ENCODE measurements at places on chromosomes 16 and 17.

- no peak for DNase-seq
These were observed 42.8 kb upstream of the GSE1 start for GRCh38 chr16:85570213-85570734.

GRCh38 chr17:7508846-7509245, 24.7 kb downstream of the POLR2A start:
- DNase-seq = no peak

DNA sequence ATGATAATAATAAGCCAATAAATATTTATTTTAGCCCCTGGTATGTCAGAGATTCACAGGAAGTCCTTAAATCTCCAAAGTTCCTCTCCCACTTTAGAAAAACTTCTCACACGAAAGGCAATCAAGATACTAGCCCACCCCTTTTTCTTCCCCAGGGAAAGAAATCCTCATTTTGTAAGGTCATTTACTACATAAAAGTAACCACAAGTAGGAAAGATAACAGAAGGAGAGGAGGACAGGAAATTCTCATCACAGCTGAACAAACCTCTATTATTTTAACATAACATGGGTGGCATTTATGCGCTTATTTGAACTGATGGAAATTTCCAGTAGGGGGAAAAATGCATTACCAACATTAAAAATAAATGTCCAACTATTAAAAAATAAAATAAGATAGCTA, 3.4 kb downstream of the FAM222B start:
- no peak for DNase-seq

- DNase-seq = no peak
These were observed 11.9 kb downstream of the RAB40B start for GRCh38 chr17:82686366-82687324.

GRCh38 chr16:29978564-29979270, 5.0 kb downstream of the TAOK2 start:
- DNase-seq = no peak

- no peak for DNase-seq
These were observed 4.2 kb downstream of the CCDC200 start for GRCh38 chr17:43224146-43224705.

DNA sequence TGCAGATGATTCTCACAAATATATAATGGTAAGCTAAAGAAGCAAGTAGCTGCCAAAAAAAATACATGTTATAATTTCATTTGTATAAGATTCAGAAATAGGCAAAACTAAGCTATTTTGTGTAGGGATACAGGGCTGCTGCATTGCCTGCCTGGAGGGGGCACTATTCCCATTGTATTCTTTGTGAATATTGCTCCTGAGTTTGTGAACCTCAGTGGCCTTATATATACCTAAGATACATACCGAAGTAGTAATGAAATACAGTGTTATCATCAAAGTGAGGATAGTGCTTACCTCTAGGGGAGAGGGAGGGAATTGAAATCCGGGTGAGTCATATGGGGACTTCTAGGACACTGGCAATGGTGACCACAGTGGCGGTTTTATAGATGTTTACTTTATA, 53.5 kb downstream of the C17orf58 start:
- no peak for DNase-seq

GRCh38 chr17:81387100-81388090, 7.9 kb upstream of the BAHCC1 start:
- DNase-seq = no peak

DNA sequence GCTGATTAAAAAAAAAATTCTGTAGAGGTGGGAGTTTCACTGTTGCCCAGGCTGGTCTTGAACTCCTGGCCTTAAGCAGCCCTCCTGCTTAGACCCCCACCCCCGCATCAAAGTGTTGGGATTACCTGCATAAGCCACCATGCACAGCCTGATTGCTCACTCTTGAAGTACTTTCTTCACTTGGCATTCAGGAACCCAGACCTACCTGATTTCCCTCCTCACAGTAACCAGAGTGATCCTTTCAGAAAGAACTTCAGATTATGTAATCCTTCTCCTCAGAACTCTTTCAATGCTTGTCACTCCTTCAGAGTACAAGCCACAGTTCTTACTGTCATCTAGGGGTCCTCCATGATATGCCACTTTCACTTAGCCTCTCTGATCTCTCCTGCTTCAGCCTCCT, 1.4 kb downstream of the EFCAB13 start:
- no peak for DNase-seq

DNA sequence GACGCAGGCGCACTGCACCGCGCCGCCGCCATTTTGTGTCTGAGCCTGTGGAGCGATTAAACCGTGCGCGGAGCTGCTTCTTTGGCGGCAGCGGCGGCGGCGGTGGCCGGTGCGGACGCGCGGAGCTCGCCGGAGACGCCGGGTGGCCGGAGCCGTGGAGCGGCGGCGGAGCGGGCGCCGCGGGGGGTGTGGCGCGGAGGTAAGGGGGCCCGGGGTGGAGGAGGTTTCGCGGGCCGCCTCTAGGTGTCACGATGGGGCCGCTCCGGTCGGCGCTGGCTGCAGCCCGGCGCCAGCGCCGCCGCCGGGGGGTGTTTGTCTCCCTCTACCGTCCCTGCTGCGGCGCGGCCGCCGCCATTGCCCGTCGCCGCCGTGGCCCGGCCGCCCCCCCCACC, at the start of gene CTCF:
Gene CTCF, plus strand, starts transcription at position 1 of the 392 bp plus-strand sequence. CDS start 48,307 bp downstream, outside the sequence.
- DNase-seq = no peak

DNA sequence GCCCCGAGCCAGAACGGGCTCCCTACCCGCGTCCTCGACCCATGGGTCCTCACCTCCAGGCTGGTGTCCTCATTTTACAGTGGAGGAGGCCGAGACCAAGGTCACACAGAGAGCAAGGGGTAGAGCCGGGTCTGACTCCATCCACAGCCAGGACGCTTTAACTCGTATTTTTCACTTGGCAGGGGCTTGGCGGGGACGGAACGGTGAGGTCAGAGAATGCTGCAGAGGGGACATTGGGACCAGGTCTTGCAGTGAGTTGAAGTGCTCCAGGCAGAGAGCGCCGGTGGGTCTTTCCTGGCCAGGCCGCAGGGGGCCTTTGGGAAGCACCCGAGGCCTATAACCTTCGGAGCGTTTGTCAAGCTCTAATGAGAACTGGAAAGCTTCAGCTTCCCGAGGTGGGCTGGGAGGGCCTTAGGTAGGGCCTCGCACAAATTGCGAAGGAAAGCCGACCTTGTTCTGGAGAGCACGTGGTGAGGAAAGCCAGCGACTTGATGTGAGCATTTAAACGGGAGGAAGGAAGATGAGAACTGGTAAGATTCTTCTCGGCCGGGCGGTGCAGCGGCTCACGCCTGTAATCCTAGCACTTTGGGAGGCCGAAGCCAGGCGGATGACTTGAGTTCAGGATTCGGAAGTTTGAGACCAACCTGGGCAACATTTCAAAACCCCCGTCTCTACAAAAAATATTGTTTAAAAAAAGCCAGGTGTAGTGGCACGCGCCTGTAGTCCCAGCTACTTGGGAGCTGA, 908 bp upstream of the CLUH start:
- DNase-seq = no peak

- DNase-seq = no peak
These were observed 6.4 kb downstream of the NHERF1 start for GRCh38 chr17:74754832-74755231.

GRCh38 chr17:42457107-42457792, 1.4 kb upstream of the ATP6V0A1 start:
- DNase-seq = no peak

GRCh38 chr16:69698404-69698803, 28.0 kb downstream of the NQO1 start:
- no peak for DNase-seq

DNA sequence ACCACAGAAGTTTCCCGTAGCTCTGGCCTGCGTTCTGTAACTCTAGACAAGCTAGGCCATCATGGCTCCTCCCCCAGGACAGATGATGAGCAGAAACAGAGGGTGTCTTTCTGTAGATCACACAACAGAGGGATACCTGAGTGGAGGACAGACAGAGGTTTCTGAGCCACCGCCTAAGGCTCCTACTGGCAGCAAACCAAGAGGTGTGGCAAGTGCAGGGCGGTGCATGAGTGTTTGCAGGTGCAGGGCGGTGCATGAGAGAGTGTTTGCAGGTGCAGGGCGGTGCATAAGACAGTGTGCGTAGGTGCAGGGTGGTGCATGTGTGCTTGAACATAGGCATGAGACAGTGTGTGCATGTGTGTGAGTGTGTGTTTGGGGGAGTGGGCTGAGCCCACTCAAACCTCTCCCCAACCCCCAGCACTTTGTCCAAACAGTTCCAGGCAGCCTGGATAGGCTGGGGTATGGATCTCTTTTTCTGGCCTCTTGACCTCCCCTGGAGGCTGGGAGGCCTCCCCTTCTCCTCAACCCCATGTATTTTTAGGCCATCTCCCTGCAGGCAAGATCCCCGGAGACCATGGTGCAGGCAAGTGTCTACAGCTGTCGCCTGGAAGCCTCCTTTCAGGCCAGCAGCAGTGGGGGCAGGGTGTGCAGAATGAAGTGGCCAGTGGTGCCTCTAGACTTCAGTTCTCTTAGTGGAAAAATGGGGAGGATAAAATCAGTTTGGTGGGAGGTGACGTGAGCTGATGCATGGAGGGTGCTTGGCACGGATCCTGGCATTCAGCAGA, 53.4 kb upstream of the CBX4 start:
- no peak for DNase-seq

DNA sequence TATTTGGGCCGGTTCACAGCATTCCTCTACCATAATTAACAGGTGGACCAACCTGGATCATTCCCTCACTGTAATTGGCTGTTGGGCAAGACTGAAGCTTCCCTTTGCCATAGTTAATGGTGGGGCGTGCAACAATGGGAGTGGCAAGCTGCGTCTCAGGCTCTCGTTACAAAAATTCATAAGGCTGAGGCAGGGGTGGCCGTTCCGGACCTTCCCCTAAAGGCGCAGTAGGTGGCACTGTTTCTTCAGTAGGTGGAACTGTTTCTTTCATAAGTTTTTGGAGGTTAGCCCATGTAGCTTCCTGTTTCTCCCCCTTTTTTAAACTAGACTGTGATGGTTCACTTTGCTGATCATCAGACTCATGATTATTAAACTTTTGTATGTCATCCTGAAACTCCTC, 17.0 kb upstream of the TMC5 start:
- no peak for DNase-seq

DNA sequence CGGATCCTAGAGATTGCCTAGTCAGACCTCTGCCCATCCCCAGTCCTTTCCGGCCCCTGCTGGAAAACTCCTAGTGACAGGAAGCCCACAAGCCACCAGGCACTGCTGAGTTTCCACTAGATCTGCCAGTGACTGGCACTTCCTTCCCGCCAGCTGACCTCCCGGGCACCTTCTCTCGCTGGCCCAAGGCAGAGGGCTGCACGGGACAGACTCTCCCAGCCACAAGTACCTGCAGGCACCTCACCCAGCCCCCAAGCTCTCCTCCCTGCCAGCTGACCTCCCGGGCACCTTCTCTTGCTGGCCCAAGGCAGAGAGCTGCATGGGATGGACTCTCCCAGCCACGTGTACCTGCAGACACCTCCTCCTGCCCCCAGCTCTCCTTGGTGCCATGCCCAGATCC, 66.3 kb upstream of the DOC2B start:
- DNase-seq = no peak

GRCh38 chr17:37107406-37108083, 158.8 kb downstream of the AATF start:
- no peak for DNase-seq

DNA sequence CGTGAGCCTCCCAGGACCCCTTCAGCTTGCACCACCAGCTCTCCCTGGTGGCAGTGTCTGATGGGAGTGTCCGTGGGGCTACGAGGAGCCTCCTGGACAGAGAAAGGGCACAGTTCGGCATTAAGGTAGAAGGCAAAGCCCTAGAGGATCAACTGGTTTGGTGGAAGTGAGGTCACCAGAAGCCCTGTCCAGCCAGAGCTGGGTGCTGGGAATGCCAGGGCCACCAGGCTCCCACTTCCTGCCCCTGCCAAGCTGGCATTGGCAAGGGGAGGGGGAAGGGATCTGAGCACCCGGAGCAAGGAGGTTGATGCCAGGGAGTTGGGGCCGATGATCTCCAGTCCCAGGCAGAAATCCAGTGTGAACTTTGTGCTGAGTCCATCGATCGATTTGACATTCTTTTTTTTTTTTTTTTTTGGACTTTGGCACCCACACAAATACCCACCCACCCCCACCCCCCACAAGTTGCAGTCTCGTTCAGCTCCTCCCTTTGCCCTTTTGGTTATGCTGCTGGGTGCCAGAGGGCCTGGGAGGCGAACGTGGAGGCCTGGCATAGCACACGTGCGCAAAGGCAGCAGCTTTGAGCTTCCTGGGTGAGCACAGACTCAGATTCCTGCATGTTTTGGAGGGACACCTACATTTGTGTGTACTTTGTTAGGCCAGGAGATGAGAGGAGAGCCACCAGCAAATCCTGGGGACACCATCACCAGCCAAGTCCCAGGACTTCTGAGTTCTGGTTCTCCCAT, 2.1 kb downstream of the NHERF1 start:
- no peak for DNase-seq

DNA sequence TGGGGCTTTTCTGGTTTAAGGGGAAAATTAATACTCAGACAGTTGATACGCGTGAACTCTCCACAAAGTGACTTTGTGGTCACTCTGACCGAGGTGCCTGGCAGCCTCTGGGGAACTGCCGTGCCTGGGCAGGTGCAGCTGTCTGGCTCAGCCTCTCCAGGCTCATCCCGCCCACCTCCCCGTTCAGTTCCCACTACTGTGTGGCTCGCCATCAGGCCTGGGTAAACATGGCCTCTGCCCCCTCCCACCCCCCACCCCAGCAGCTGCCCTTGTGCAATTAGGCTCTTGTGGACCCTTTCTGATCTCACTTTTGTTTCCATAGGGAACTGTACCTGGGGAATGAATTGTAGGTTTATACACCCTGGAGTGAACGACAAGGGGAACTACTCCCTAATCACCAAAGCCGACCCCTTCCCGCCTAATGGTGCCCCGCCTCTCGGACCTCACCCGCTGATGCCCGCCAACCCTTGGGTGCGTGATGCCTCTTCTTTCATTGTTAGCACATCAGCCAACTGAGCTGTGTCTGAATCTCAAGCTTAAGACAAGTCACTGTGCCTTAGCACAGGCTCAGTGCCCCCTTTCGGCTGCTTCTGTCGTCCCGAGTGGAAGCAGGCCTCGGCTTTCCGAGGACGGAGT, 27.8 kb downstream of the ZC3H18 start:
- no peak for DNase-seq

GRCh38 chr16:87288753-87289362, 28.3 kb downstream of the C16orf95 start:
- no peak for DNase-seq

GRCh38 chr17:44210342-44211192, 8.9 kb downstream of the UBTF start:
- DNase-seq = no peak

DNA sequence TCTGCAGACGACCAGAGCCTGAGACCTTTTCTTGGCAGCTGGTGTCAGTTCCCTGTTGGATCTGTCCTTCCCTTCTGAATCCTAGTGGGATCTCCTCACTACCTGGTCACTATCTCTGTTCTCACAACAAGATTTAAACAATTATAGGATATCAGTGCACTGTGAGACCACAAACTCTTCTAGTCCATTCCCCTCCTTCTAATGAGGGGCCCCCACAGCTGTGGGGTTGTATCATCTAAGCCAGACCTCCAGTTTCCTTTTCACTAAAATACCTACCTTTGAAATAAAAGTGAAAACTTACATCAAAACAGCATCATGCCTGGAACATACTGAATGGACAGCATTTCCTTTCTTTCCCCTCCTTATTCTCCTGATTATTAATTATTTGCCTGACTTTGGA, 233.2 kb downstream of the PRKCA start:
- DNase-seq = no peak
